ENCODE measurements at places on chromosomes 1 and 21.
A peak's percentile ranks its signal among the peaks of the same experiment; 100 is the strongest.

DNA sequence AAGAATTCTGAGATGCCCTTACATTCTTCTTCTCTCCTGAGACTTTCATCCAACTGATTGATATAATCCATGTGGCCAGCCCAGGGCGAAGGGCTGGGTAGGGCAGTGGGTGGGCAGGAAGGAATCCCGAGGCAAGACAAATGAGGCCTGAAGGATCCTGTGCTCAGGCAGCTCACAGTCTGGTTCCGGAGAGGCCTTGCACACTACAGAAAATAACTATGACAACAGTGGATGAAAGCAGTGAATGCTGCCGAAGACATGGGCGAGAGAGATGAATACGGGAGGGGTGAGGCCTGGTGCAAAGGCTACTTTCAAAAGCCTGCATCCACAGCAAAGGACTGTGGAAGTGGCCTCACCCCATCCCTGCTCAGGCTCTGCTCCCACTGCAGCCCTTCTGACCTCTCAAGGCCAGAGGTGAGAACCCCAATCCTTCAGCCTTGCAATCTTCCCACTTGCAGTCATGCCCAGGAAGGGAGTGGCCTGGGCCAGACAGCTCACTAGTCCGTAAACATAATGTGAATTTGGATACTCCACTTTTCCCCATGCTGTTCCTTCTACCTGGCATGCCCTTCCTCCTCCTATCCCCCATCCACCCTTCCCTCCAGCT is 183.7 kb upstream of the EDN2 start:
- DNase-seq, result no peak

DNA sequence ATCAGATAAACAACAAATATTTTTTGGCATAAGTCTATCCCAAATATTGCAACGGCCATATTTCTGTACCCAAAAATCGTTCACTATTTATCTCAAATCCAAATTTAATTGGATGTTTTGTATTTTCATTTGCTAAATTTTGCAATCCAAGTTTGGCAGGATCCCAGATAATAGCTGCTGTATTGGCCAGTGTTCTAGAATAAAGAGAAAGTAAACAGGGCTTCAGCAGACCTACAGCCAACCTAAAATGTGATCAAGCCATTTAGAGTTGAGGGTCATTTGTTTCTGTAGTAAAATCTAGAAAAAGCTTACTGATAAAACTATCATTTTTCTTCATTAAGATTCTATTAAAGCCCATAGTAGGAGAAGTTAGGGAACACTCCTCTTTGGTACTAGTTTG is 506.6 kb upstream of the PTBP2 start:
- DNase-seq, result no peak

DNA sequence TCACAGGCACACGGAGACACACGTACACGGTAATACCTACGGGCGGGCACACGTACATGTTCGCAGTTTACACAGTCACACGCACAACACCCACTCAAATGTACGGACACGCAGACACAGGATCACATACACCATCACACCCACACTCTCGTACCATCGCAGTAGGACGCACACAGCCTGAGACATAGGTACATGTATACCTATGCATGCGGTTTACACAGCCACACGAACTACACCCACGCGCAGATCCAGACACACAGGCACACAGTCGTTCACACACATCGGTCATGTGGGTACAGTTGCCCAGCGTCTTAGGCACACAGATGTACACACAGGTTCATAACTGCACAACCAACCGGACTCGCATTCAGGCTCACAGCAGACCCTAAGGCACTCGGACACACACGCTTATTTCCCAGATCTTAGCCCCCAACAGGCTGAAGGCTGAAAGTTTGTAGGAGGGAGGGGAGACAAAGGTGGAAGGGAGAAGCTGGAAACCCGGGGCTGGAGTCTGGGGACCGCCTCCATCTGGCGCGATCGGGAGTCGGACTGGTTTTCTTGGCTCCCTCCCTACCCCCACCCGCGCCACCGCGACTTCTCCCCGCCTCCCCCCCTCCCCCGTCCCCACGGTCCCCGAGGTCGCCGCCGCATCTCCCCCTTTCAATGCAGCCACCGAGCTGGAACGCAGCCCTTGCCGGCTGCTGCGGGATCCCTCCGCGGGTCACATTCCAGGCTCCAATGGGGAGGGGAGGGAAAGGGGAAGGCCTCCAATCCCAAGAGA is 51.9 kb upstream of the SYNC start:
- DNase-seq, result peak; percentile 76

GRCh38 chr1:81554108-81554507 is 246.6 kb upstream of the ADGRL2 start:
- DNase-seq, result no peak

- DNase-seq, result no peak
Measured at GRCh38 chr21:16264319-16264718, 534.5 kb downstream of the USP25 start.

- no peak for DNase-seq
Measured at GRCh38 chr1:92820024-92820423, 11.8 kb upstream of the RPL5 start.

GRCh38 chr1:95084317-95085176 is 11.8 kb upstream of the ALG14 start:
- no peak for DNase-seq

GRCh38 chr1:230315099-230315498 is 111.0 kb downstream of the PGBD5 start:
- DNase-seq, result no peak

GRCh38 chr1:18157968-18158367 is 50.4 kb downstream of the IGSF21 start:
- DNase-seq, result no peak

DNA sequence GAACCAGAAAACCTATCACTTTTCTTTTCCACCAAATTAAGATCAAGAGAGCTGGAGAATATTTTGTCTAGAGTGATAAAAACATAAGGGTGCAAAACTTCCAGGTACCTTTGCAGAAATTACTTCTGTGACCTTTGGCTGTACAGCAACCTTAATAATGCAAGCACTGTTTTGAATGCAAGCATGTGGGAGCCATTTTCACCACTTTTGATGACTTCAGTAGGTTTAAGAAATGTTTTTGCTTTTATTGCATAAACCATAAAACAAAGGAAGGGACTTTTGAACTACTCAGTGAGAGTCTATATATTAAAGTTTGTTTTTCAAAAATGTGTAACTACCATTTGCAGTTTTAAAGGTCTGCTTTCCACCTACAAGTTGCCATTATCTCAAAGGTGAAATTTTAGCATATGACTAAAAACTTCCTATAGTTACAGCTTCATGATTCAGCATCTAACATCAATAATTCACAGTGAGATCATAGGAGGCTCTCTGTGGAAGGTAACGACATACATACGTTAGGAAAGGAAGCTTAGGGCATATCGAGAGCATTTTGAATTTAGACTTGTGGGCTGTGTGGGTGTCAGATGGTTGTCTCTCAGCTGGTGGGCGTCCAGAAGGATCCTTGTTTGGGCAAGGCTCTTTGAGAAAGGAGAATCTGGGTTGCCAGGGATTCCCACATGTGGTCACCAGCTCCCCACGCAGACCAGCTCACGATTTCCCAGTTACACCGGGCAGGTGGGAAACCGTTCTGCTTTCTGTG is 1.1 kb upstream of the GADD45A start:
- DNase-seq, result no peak

- peak; percentile 88 for DNase-seq
Measured at GRCh38 chr1:6624710-6625583, at the start of gene THAP3. TSS of gene THAP3 (plus strand) at chr1:6624868. CDS start at chr1:6625219, 351 bp downstream.

DNA sequence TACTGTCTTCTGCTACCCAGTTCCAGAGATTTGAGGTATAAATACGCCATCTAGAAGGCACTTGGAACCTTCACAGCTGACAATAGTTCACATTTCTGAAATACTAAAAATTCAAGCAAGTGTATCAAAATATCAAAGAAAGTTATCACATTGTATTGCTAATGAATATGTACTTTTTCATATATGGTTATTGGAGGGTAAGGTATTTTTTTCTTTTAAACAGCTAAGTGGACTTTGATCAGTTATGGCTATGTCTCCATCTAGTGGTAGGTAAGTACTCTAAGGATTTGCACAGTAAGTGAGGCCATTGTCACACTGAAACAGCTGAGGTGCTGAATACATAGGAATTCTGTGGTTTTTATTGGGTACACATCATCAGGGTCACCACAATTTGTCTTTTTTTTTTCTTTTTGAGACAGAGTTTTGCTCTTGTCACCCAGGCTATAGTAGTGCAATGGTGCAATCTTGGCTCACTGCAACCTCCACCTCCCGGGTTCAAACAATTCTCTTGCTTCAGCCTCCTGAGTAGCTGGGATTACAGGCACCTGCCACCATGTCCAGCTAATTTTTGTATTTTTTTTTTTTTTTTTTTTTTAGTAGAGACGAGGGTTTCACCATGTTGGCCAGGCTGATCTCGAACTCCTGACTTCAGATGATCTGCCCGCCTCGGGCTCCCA is 49.1 kb upstream of the CR2 start:
- DNase-seq, result no peak

DNA sequence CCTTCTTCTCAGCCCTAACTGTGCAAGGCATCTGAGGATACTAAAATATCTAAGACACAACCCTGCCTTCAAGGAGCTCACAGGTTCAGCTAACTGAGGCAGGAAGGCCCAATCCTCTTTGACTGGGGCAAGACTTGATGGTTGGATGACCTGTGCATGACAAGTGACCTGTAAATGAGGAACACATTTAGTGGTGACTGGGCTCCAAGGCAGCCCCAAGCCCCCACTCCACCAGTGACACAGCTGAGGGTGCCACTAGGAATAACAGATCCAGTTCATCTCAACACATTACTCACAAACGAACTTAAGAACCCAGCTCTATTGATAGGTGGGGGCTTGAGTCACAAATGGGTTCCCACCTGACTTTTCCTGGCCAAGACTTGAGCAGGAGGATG is 244.7 kb upstream of the IRF2BP2 start:
- DNase-seq, result no peak

- DNase-seq, result no peak
Measured at GRCh38 chr1:31867546-31867945, 51.7 kb upstream of the SPOCD1 start.

DNA sequence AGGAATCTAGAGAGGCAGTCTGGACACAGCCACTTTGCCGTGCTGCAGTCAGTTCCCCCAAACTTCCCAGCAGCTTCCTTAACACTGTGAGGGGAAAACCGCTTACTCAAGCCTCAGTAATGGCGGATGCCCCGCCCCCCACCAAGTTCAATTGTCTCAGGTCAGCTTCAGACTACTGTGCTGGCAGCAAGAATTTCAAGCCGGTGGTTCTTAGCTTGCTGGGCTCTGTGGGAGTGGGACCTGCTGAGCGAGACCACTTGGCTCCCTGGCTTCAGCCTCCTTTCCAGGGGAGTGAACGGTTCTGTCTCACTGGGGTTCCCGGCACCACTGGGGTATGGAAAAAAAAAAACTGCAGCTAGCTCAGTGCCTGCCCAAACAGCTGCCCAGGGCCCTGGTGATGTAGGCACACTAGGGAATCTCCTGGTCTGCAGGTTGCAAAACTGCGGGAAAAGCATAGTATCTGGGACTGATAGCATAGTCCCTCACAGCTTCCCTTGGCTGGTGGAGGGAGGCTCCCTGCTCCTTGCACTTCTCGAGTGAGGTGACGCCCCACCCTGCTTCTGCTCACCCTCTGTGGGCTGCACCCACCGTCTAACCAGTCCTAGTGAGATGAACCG is 23.7 kb upstream of the HFM1 start:
- DNase-seq, result no peak

DNA sequence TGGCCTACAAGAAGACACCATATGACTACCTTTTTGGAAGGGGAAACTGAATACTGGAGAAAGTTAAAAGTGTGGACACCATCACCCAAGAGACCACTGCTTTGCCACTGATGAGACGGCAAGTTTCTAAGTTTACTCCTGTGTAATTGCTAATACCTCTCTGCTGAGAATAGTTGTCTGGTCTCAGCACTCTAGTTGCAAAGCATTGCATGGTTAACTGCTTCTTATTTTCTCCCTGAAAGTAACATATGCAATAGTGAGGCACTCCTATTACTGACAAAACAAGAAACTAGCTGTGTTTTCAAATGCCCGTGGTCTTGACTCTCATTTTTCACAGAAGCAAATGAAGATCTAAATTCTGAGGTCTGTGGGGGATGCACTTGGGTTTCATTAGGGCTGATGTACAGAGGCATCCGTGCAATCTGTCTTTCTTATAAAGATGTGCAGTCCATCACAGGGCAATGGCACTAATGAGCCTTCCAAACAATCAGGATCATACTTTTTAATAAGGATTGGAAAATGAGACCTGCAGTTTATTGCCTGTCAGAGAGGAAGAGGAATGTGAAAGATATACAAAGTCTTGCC is 62.9 kb downstream of the IFI44 start:
- DNase-seq, result no peak

GRCh38 chr21:35048183-35048601 is 910 bp downstream of the RUNX1 start:
- peak; percentile 23 for DNase-seq

DNA sequence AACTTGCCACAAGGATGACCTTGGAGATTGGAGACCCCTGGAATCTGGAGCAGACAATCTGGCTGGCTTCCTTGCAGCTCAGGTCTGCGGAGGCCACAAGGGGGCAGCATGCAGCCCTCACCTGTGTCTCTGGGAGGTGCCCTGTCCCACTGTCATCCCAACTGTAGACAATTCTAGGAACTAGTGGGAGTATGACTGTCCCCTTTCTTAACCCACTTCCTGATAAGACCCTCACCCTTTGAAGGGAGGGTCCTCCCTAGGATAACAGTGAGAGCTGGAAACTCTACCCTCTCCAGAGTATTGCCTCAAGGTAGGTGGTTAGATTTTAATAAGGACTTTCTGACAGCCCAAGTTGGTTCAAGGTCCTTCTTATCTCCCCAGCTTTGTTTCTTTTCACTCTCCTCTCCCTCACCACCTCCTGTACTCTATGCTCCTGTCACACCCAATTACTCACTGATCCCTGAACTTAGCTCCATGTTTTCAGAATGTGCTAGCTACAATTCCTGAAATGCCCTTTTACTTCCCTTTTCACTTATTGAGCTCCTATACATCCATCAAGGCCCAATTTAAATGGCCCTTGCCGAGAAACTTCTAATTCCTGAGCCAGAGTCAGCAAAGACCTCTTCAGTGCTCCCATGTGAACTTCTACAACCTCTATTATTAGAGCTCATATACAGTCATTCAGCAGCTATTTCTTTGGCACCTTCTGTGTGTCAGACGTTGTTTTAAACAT is 9.2 kb upstream of the KCNQ4 start:
- DNase-seq, result no peak

DNA sequence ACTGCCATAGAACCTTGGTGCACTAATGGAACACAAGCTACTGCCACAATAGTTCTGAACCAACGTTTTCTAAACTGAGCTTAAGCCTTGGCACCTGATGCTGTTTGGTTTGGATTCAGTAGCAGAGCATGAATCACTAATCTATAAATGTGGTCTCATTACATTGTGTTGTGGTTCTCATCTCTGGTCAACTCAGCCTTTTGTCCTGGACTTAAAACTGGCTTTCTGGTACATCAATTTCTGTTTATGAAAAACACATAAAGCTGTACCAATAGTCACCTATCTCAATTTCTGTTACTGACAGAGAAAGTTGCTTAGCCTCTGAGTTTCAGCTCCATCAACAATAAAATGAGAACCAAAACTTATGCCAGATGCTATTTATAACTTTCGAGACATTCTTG is 197.5 kb upstream of the KIAA0040 start:
- no peak for DNase-seq
